IMR-90 (cell line): ENCODE measurements at places on chromosomes 1 and 21. TPM values are rescaled to one million over a fixed set of nuclear protein-coding genes. Genes with fewer than 3 reads are reported as not detected.

DNA sequence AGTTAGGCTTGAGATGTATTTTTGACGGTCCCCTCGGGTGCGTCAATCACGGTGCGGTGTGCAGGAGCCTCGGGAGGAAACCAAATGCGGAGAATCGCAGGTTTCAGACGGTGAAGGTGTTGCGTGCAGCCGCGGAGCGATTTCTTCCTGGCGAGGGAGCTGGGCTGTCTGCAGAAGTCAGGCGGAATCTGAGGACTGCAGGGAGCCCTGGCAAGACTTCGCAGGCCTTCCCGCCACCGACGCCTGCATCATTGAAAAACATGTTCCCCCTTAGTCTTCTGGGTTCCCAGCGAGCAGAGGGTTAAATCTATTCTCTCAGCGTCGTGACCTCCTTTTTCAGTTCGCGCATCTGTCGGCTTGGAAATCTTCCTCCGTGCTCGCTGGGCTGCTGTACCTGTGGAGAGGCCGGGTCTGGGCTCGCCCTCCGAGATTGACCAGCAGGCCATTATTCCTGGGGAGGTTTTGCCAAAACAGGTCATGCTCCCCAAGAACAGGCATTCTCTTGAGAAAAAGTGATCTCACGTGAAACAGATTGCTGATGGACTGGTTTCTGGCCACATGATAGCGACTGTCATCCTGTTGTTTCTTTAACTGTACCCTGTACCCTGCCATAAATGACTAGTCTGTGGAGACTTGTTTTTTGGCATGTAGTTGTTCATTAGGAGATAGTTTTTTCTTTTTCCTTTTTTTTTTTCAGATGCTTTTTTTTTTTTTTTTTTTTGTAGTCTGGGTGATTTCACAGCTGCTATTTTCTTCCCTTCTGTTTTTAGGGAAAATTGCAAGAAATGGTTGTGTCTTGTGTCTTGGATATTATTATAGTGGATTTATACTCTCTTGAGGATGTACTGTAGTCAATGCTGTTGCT is 894 bp downstream of the EPB41 start:
- peaks cover 5% of the 10 kb centered on the region; the same call in 1 of the 2 replicates for H3K4me1 ChIP-seq
- peak; percentile 41 for DNase-seq
- H3K27ac ChIP-seq, result no peak overlapping the region
- peak overlapping the region; percentile 62 for H3K4me3 ChIP-seq

DNA sequence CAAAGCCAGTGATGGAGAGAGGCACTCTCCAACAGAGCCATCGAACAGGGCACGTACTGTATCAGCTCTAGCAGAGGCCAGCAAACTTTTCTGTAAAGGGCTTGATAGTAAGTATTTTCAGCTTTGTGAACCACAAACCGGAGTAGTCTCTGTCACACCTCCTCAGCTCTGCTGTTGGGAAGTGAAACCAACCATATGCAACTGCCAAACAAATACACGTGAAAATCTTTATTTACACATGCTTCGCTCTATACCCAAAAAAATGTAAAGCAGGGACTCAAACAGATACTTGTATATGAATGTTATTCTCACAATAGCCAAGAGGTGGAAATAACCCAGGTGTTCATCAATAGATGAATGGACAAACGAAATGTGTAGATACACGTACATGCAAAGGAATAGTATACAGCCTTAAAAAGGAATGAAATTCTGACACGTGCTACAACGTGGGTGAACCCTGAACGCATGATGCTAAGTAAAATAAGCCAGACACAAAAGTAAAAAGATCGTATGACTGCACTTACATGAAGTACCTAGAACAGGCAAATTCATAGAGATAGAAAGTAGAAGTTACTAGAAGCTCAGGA is 39.0 kb downstream of the SETD4 start:
- H3K27ac ChIP-seq, result no peak overlapping the region
- peaks cover 8% of the 10 kb centered on the region for H3K4me1 ChIP-seq
- no peak overlapping the region for H3K4me3 ChIP-seq
- no peak for DNase-seq
- H3K27me3 ChIP-seq, result peaks cover under 1% of the 10 kb centered on the region
- H3K36me3 ChIP-seq, result no peaks in the 10 kb centered on the region

GRCh38 chr1:32273391-32274208 is 18.3 kb upstream of the HDAC1 start:
- peak; percentile 9 for DNase-seq
- no peaks in the 10 kb centered on the region for H3K36me3 ChIP-seq
- H3K27me3 ChIP-seq, result peaks cover 18% of the 10 kb centered on the region
- no peak overlapping the region for H3K4me3 ChIP-seq
- no peak overlapping the region for H3K27ac ChIP-seq

- no peaks in the 10 kb centered on the region for H3K4me1 ChIP-seq
- H3K36me3 ChIP-seq, result no peaks in the 10 kb centered on the region
Observed at GRCh38 chr21:42148097-42148496, 70.8 kb upstream of the ABCG1 start.

DNA sequence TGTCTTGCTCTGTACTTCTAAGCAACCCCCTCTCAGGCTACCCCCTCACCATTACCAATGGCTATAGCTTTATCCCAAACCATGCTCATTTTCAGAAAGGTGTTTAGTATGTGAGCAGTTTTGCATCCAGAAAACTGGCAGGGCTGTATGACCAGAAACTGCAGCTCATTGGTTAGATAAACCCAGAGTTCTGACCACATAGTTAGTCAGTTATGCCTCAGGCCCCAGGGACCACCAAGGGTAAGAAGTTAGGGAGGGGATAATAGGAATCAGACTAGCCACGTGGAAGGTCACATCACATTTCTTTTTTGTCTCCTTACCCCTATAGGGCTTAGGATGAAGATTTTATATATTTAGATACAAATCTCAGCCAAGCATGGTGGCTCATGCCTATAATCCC is 1.2 kb downstream of the ITGA10 start:
- H3K36me3 ChIP-seq, result peaks cover 8% of the 10 kb centered on the region
- no peaks in the 10 kb centered on the region for H3K27me3 ChIP-seq
- no peak overlapping the region for H3K27ac ChIP-seq
- H3K4me3 ChIP-seq, result no peak overlapping the region

- DNase-seq, result no peak
- peak overlapping the region; percentile 97 for H3K4me3 ChIP-seq
- H3K27ac ChIP-seq, result peak overlapping the region; percentile 92
- no peaks in the 10 kb centered on the region for H3K36me3 ChIP-seq
Observed at GRCh38 chr1:27603309-27603680, 649 bp downstream of the AHDC1 start.

GRCh38 chr1:15975358-15975804 is 520 bp downstream of the ZBTB17 start:
- peak; percentile 58 for DNase-seq
- peaks cover 4% of the 10 kb centered on the region; the same call in 1 of the 2 replicates for H3K4me1 ChIP-seq
- peaks cover 15% of the 10 kb centered on the region for H3K36me3 ChIP-seq

DNA sequence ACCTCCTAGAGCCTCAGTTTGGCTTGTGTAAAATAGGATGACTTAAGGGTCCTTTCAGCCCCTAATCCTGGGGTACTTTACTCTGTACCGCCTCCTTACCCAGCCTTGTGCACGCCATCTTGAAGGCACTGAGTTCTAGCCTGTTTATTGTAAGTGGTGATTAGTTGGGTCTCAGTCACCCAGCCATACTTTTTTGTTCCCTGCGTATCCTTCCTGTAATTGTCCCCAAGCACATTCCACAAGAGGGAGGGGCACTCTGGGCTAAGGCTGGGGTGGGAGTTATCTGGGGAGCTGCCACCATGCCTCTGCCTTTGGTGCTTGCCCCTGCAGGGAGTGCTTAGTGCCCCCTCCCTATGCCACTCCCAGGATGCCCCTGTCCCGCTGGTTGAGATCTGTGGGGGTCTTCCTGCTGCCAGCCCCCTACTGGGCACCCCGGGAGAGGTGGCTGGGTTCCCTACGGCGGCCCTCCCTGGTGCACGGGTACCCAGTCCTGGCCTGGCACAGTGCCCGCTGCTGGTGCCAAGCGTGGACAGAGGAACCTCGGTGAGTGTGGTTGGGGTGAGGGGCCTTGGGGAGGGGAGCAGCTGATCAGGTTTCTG is 856 bp downstream of the FDPS start:
- H3K27ac ChIP-seq, result peak overlapping the region; percentile 72
- peaks cover 11% of the 10 kb centered on the region for H3K36me3 ChIP-seq
- H3K4me1 ChIP-seq, result peaks cover 4% of the 10 kb centered on the region
- no peak for DNase-seq

GRCh38 chr1:161115132-161115711 is 2.6 kb downstream of the PFDN2 start:
- H3K4me3 ChIP-seq, result no peak overlapping the region
- no peak overlapping the region for H3K27ac ChIP-seq
- peaks cover 16% of the 10 kb centered on the region for H3K4me1 ChIP-seq

GRCh38 chr1:154879038-154879421 is 8.9 kb upstream of the KCNN3 start:
- no peaks in the 10 kb centered on the region for H3K36me3 ChIP-seq
- DNase-seq, result no peak
- peaks cover 1% of the 10 kb centered on the region; the same call in 1 of the 2 replicates for H3K4me1 ChIP-seq
- H3K27ac ChIP-seq, result no peak overlapping the region

- H3K4me3 ChIP-seq, result no peak overlapping the region
- no peak overlapping the region for H3K27ac ChIP-seq
- no peak for DNase-seq
- peaks cover 12% of the 10 kb centered on the region for H3K4me1 ChIP-seq
- H3K27me3 ChIP-seq, result no peaks in the 10 kb centered on the region
Observed at GRCh38 chr1:84724128-84724860, 34.0 kb upstream of the SSX2IP start.

GRCh38 chr1:26408604-26409003 is 2.0 kb upstream of the LIN28A start:
- no peaks in the 10 kb centered on the region; the same call in 1 of the 2 replicates for H3K4me1 ChIP-seq
- H3K4me3 ChIP-seq, result no peak overlapping the region
- H3K27ac ChIP-seq, result no peak overlapping the region
- H3K36me3 ChIP-seq, result no peaks in the 10 kb centered on the region
- H3K27me3 ChIP-seq, result peaks cover 45% of the 10 kb centered on the region

DNA sequence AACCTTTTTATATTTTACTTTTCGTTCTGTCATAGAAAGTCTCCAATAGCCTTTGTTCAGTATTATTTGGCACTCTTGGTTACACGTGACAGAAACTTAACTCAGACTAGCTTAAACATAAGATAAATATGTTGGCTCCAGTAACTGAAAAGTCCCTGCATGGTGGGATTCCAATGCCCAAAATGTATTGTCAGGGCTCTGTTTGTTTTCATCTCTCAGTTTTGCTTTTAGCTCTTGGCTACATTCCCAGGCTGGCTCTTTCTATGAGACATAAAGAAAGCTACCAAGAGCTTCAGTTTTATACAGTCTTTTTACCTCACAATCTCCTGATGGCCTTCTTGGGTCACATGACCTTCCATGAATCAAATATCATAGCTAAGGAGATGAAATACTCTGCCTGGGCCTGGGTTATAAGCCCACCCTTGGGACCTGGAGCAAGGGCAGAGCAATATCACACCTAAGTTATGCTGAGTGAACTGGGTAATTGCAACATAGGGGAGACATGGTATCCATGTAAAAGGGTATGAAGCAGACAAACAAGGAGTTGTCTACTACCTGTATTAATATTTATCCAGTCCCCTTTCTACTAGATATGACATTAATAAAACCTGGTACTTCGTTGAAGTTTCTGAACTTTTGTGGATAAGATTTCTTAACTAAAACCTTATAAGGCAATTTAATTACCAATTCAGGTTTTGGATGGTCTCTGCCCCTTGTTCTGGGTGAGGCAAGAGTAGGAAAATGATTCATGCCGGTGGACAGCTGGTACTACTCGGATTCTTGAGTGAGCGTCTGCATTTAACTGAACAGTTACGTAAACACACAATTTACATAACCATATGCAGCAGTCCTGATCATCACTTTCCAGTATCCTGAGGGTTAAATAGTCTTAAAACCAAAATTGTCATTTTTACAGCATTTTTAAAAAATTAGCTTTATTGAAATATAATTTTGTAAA is 442.3 kb downstream of the GPATCH2 start:
- H3K27me3 ChIP-seq, result no peaks in the 10 kb centered on the region
- H3K4me1 ChIP-seq, result no peaks in the 10 kb centered on the region
- no peak overlapping the region for H3K4me3 ChIP-seq
- no peak for DNase-seq
- no peaks in the 10 kb centered on the region for H3K36me3 ChIP-seq

DNA sequence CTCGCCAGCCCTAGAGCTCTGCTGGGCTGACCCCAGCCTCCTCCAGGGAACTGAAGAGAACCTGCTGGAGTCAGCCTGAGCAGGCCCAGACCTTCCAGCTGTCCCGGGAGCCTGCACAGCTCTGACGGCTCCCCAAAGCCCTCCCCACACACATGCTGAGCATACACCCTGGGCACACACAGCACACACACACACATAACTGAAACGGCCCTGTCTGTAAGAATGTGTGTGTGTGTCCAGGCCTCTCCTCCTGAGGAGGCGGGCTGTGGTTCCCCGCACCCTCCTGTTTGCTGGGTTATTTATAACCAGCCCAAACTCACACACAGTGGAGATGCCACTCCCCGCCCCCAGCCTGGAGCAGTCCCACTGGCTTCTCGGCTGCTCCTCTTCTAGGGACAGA is 20.2 kb downstream of the SDC3 start:
- no peaks in the 10 kb centered on the region; the same call in 1 of the 2 replicates for H3K36me3 ChIP-seq
- H3K27me3 ChIP-seq, result no peaks in the 10 kb centered on the region
- no peak overlapping the region for H3K4me3 ChIP-seq
- H3K27ac ChIP-seq, result peak overlapping the region; percentile 73
- DNase-seq, result peak; percentile 96

GRCh38 chr1:203328714-203329122 is 22.2 kb downstream of the FMOD start:
- H3K36me3 ChIP-seq, result no peaks in the 10 kb centered on the region
- no peak for DNase-seq
- H3K4me1 ChIP-seq, result peaks cover 2% of the 10 kb centered on the region; the same call in 1 of the 2 replicates
- no peak overlapping the region for H3K4me3 ChIP-seq
- H3K27ac ChIP-seq, result no peak overlapping the region

- no peak overlapping the region for H3K27ac ChIP-seq
- no peak for DNase-seq
- H3K36me3 ChIP-seq, result no peaks in the 10 kb centered on the region
- no peak overlapping the region for H3K4me3 ChIP-seq
Observed at GRCh38 chr21:28683982-28684752, 308.5 kb downstream of the LTN1 start.

GRCh38 chr1:41812453-41812852 is 106.3 kb downstream of the HIVEP3 start:
- H3K4me1 ChIP-seq, result peaks cover 10% of the 10 kb centered on the region
- H3K36me3 ChIP-seq, result no peaks in the 10 kb centered on the region
- no peaks in the 10 kb centered on the region for H3K27me3 ChIP-seq
- H3K4me3 ChIP-seq, result no peak overlapping the region
- peak overlapping the region; percentile 96 for H3K27ac ChIP-seq
- peak; percentile 92 for DNase-seq

GRCh38 chr1:17297991-17298390 is 10.0 kb upstream of the PADI4 start:
- H3K4me3 ChIP-seq, result no peak overlapping the region
- no peak for DNase-seq
- H3K27ac ChIP-seq, result no peak overlapping the region
- no peaks in the 10 kb centered on the region for H3K4me1 ChIP-seq
- H3K36me3 ChIP-seq, result no peaks in the 10 kb centered on the region

GRCh38 chr1:222375701-222376100 is 172.2 kb downstream of the HHIPL2 start:
- peak; percentile 49 for DNase-seq
- H3K4me3 ChIP-seq, result no peak overlapping the region
- H3K27ac ChIP-seq, result no peak overlapping the region
- peaks cover 29% of the 10 kb centered on the region for H3K4me1 ChIP-seq

Gene OR2T3
- not detected in 2 replicates for polyA plus RNA-seq

Gene OLIG2
- not detected in 2 replicates for polyA plus RNA-seq

Gene KIAA0040
- 0.05 TPM in 1 of 2 replicates, not detected in the other for polyA plus RNA-seq

Gene PODN
- polyA plus RNA-seq, result 5.4 and 6.2 TPM in 2 replicates

Gene IL19
- polyA plus RNA-seq, result not detected in 2 replicates

Gene SFN
- 0.17 and 0.34 TPM in 2 replicates for polyA plus RNA-seq

Gene LHX8
- not detected in 2 replicates for polyA plus RNA-seq

Gene ZNF683
- polyA plus RNA-seq, result not detected in 2 replicates

Gene SLFNL1
- polyA plus RNA-seq, result 0.07 and 0.09 TPM in 2 replicates
